ENCODE measurements at places on chromosomes 3 and 15. TPM values are rescaled to one million over a fixed set of nuclear protein-coding genes. Genes with fewer than 3 reads are reported as not detected.

- peak overlapping the region; percentile 69 for H3K4me3 ChIP-seq
- H3K36me3 ChIP-seq = no peaks in the 10 kb centered on the region
- peaks cover 13% of the 10 kb centered on the region for H3K4me1 ChIP-seq
- DNase-seq = peak; percentile 67
Measured at GRCh38 chr3:126287536-126288241, 69.5 kb downstream of the KLF15 start.

- H3K27ac ChIP-seq = no peak overlapping the region
- H3K4me3 ChIP-seq = no peak overlapping the region
- no peaks in the 10 kb centered on the region for H3K27me3 ChIP-seq
- DNase-seq = no peak
- H3K4me1 ChIP-seq = no peaks in the 10 kb centered on the region
Measured at GRCh38 chr3:127441764-127442163, 148.8 kb downstream of the TPRA1 start.

- H3K4me1 ChIP-seq = peaks cover 15% of the 10 kb centered on the region
- H3K4me3 ChIP-seq = peak within 1 kb of the TSS; percentile 98
- peak within 1 kb of the TSS; percentile 84 for H3K27ac ChIP-seq
- H3K36me3 ChIP-seq = no peaks in the 10 kb centered on the region
- no peaks in the 10 kb centered on the region for H3K27me3 ChIP-seq
- DNase-seq = peak; percentile 81
Measured at GRCh38 chr15:75578948-75579920, at the start of gene PTPN9. Gene PTPN9, minus strand, starts transcription at chr15:75579315. Its CDS starts 539 bp downstream, at chr15:75578776.

DNA sequence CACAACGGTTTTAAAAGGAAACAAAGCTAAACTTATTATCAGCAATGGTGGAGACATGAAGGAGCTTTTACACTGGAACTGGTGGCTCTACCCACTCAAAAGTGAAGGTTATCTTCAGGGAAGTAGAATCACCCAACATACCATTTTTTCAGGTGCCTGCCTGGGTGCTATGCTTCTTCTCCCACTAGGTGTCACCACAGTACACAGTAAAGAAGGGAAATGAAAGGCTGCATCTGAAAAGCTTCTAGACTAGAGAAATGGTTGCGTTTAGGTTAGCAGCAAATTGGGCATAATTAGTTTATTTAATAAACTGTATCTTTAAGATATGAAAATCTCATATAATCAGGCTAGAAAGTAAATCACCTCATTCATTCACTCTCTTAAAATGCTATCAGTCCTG is 47.0 kb upstream of the SELENOK start:
- no peaks in the 10 kb centered on the region for H3K27me3 ChIP-seq
- H3K4me3 ChIP-seq = no peak overlapping the region
- DNase-seq = no peak
- H3K36me3 ChIP-seq = no peaks in the 10 kb centered on the region
- H3K27ac ChIP-seq = no peak overlapping the region
- H3K4me1 ChIP-seq = no peaks in the 10 kb centered on the region

DNA sequence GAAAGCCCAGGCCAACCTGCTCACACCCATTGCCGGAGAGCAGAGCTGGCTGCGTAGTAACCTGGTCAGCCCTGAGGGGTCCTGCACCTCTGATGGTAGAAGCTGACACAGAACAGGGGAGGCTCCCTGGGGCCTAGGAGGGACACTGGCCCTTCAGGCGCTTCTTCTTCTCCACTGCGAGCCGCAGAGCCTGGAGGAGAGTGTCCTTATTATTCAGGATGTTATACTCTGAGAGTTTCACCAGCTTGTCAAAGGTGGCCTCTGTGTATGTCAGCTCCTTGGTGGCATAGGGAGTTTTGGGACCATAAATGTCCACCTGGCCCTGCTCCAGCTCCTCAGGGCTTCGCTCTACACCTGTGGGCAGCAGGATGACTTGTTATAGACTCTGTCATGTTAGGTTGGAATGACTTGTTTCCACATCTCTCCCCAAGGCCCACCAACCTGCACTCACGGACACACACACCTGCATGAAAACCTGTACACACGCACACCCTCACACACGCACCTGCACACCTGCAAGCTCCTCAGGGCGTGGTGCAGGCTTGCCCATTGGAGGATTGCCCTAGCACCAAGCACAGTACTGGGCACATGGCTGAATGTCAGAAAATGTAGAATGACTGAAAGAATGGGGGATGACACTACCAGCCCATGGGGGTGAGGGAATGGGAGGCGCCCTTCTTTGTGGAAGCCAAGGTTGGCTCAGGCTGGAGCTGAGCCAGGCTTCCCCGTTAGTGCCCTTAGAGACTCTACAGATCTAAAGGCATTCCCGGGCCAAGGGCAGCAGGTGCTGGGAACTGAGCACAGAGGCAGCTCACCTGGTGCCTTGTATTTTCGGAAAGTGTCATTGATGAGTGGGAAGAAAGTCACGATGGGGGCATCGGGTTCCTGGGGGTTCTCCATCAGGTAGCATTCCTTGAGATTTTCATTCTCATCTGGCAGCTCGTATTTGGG is 11.5 kb upstream of the EHD4 start:
- no peaks in the 10 kb centered on the region for H3K36me3 ChIP-seq
- H3K4me3 ChIP-seq = no peak overlapping the region
- H3K27me3 ChIP-seq = no peaks in the 10 kb centered on the region
- H3K27ac ChIP-seq = no peak overlapping the region

DNA sequence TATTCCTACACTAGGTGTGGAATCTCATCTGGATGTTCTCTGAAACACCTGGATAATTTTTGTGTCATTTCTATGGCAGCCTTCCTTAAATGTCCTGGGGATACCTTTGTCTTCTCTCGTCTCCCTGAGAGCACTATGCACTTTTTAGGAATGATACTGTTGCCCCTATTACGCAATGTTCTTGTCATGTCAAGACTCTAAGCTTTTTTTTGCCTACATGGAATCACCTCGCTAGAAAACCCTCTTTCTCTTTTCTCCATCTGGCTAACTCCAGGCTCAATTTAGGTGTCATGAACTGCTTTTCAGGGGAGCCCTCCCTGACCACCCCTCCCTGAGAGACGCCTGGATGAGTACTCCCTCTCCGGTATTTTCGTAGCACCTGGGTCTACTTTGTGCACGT is 81.3 kb downstream of the SOX2 start:
- no peaks in the 10 kb centered on the region for H3K27me3 ChIP-seq
- H3K27ac ChIP-seq = no peak overlapping the region
- DNase-seq = no peak
- no peak overlapping the region for H3K4me3 ChIP-seq

- H3K4me3 ChIP-seq = no peak overlapping the region
- H3K27me3 ChIP-seq = no peaks in the 10 kb centered on the region
- H3K4me1 ChIP-seq = no peaks in the 10 kb centered on the region
Measured at GRCh38 chr3:157279237-157279636, 119.3 kb upstream of the CCNL1 start.

- H3K4me3 ChIP-seq = no peak overlapping the region
- no peak for DNase-seq
- H3K27me3 ChIP-seq = no peaks in the 10 kb centered on the region
- H3K27ac ChIP-seq = no peak overlapping the region
Measured at GRCh38 chr3:173045770-173046382, 95.2 kb downstream of the SPATA16 start.

DNA sequence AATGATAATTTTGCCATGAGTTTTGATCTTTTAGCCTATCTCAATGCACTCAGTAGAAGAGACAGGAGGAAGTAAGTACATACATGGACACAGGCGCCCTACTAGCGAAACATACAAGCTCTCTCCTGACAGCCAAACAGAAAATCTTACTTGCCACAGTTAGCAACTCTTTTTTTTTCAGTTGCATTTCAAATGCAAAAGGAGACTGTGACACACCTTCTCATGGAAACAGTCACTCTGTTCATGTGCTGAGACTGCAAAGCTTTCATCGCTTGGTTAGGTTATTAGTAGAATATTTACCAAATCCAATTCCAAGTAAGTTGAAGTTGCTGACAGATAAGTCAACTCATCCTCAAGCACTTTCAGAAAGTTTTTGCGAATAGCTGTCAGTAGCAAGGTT is 223.3 kb downstream of the FOXP1 start:
- H3K27ac ChIP-seq = no peak overlapping the region
- no peak for DNase-seq
- H3K4me3 ChIP-seq = no peak overlapping the region
- H3K36me3 ChIP-seq = no peaks in the 10 kb centered on the region
- no peaks in the 10 kb centered on the region for H3K4me1 ChIP-seq
- H3K27me3 ChIP-seq = no peaks in the 10 kb centered on the region

GRCh38 chr3:59143447-59143846 is 93.6 kb upstream of the CFAP20DC start:
- H3K4me3 ChIP-seq = no peak overlapping the region
- no peaks in the 10 kb centered on the region for H3K4me1 ChIP-seq
- DNase-seq = no peak

DNA sequence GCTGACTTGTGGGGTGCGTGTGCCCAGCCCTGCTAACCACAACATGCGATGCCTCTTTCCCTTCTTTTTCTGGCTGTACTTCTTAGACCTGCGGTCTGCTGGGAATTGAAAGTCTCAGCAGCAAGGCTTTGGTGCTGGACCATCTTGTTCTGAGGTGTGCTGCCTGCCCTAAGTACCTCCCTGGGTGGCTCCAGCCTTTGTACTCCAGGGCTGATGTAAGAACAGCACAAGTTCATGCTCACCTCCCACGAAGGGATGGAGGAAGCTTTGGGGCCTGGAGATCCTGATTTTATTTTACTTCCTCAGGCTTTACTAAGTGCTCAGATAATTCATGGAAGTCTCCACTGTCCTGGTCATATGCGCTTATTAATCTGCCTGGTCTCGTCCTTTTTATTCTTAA is 28.9 kb downstream of the FAM43A start:
- H3K36me3 ChIP-seq = no peaks in the 10 kb centered on the region
- H3K27ac ChIP-seq = no peak overlapping the region
- no peak overlapping the region for H3K4me3 ChIP-seq
- peaks cover 16% of the 10 kb centered on the region for H3K4me1 ChIP-seq
- DNase-seq = no peak

DNA sequence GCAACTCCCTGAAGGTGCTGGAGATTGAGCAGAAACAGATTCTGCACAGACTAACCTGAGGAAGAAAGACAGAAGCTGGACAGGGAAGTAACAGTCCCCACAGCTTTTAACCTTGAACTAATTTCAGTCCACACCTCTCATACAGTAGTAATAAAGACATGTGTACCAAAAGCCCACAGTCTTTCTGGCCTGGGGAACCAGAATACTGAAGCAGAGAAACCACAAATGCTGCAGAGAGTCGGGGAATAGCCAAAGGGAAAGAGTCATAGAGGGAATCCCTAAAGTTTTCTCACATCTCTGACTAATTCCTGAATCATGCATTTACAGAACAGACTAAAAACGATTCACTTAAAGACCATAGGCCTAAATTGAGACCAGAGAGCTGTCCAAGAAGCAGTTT is 503.4 kb upstream of the NECTIN3 start:
- no peaks in the 10 kb centered on the region for H3K4me1 ChIP-seq
- no peak for DNase-seq
- H3K27me3 ChIP-seq = no peaks in the 10 kb centered on the region
- H3K36me3 ChIP-seq = no peaks in the 10 kb centered on the region
- H3K27ac ChIP-seq = no peak overlapping the region
- H3K4me3 ChIP-seq = no peak overlapping the region

CCR2 gene
- total RNA-seq = 1.0 TPM

DNA sequence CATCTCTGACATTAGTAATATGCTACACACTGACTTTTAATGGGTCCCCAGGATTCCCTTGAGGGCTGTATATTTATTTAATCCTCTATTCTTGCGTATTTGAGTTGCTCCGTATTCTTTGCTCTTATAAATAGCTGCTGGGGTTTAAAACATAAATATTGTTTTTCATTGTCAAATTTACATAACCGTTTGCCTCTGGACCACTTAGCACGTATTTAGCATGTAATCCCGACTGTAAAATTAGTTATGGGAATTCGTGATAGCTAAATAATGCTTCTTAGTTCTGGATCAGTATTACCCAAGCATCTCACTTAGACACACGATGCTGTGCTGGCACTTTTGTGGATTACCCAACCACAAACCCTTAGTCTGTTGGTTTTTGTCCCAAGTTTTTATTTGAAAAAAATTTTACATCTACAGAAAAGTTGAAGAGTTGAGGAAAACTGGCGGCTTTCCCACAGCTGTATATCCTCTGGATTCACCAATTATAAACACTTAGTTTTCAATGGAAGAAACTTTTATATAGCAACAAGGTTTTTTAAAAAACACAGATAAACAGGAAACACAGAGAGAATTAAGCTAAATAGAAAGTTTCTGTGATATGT is 296.8 kb upstream of the TPM1 start:
- no peaks in the 10 kb centered on the region for H3K27me3 ChIP-seq
- H3K4me1 ChIP-seq = peaks cover 10% of the 10 kb centered on the region
- DNase-seq = no peak
- H3K36me3 ChIP-seq = peaks cover 21% of the 10 kb centered on the region
- H3K27ac ChIP-seq = no peak overlapping the region

- H3K27me3 ChIP-seq = no peaks in the 10 kb centered on the region
- no peak for DNase-seq
- H3K36me3 ChIP-seq = no peaks in the 10 kb centered on the region
- H3K27ac ChIP-seq = no peak overlapping the region
- no peak overlapping the region for H3K4me3 ChIP-seq
Measured at GRCh38 chr15:58561321-58561720, 129.5 kb downstream of the LIPC start.

GRCh38 chr3:72256716-72257115 is 471.8 kb upstream of the PROK2 start:
- H3K4me3 ChIP-seq = no peak overlapping the region
- no peaks in the 10 kb centered on the region for H3K36me3 ChIP-seq
- no peak overlapping the region for H3K27ac ChIP-seq
- H3K4me1 ChIP-seq = no peaks in the 10 kb centered on the region
- peaks cover 2% of the 10 kb centered on the region for H3K27me3 ChIP-seq

DNA sequence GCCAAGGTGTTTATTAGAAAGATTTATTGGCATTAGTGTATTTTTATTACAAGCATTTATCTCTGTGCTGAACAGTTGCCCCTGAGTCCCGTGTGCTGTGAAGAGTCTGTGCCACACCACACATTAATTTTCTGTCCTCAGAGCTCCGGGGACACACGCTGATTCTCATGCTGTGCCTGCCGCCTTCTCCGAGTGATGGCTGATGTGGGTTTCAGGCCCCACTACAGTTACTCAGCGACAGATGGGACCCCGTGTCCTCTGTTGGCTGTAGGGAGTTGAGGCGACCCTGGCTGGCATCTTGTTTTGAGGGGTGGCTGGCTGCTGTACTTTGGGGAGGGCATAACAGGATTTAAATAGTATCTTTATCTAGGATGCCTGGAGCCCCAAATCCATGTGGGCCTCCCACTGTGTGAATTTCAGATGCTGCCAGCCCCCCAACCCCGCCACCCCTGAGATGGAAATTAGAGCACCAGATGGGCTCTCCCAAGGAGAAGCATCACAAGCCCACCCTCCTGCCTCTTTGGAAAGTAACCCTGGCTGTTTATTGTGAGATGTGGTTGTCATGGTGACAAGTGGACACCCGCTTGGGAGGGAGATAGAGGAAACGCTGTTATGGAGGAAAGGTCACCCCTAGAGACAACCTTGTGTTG is 185.6 kb downstream of the APBA2 start:
- no peaks in the 10 kb centered on the region for H3K27me3 ChIP-seq
- no peak overlapping the region for H3K27ac ChIP-seq
- H3K4me1 ChIP-seq = no peaks in the 10 kb centered on the region
- no peaks in the 10 kb centered on the region for H3K36me3 ChIP-seq

ATOSA gene
- total RNA-seq = 45.5 TPM

GOLGA6L25 gene
- not detected for total RNA-seq

Data from psoas muscle (tissue), 8 donors.